NCI-H446 (cell line): ENCODE measurements at places on chromosomes 4 and X.

DNA sequence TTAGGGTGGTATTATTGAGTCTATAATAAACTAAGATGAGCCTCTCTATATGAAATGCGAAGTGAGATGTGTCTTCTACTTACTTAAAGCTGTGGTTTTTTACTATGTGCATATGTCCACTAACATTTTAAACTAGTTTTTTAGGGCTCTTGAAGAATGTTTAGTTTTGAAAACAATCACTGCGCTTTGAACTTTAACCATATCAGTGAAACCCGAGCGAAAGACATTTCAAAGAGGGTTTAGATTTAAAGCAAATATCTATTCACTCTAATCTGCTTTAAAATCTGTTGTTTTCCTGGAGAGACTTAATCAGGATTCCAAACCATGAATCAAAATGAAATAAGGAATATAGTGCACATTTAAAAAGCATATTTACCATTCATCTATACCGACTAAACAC, 24.8 kb upstream of the SLC7A11 start:
- DNase-seq, result no peak

GRCh38 chr4:98994474-98995182, 893 bp upstream of the METAP1 start:
- no peak for DNase-seq

- DNase-seq, result no peak
Observed at GRCh38 chrX:9369802-9370291, 95.0 kb upstream of the TBL1X start.

GRCh38 chr4:139776235-139776634, 110.6 kb downstream of the MGST2 start:
- DNase-seq, result no peak

DNA sequence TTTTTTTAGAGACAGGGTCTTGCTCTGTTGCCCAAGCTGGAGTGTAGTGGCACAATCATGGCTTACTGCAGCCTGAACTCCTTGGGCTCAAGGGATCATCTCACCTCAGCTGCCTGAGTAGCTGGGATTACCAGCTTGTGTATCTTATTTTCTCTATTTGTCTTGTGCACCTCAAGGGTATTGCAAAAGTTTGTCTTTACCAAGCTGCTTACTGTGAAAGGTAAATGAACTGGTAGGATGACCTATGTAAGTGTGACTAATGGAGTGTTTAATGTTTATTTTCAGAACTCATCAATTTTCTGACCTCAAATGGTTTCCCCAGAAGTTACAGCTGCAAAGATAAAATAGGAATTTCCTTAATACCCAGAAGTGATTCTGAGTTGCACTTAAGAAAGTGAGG, 5.3 kb upstream of the FGA start:
- no peak for DNase-seq

DNA sequence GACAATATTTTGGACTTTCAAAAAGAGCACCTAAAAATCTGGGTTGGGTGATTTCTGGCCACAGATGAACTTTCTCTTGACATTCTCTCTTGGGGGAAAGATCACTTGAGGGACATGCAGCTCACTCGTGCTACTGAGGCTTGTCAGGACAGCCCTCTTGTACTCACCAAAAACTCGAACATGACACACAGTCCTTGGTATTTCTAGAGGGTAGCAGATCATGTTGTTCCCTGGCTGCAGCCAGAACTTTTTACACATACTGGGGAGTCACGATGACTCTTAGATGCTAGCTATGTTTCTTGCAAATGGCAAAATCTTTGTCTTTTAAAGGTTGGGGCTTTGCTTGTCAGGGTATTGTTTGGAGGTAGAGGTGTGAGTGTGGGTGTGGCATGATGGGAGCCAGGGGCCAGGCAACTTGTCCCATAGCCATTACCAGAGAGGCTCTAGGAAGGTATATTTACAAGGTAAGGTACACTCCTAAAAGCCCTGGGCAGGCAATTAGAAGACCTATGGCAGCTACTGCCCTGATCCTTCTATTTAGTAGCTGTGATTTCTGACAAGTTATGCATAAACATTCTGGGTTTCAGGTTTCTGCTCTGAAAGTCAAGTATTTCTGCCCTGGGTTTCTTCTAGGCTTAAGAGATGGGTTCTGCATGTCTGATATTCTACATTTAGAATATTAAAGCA, 241.7 kb upstream of the TLL1 start:
- no peak for DNase-seq

DNA sequence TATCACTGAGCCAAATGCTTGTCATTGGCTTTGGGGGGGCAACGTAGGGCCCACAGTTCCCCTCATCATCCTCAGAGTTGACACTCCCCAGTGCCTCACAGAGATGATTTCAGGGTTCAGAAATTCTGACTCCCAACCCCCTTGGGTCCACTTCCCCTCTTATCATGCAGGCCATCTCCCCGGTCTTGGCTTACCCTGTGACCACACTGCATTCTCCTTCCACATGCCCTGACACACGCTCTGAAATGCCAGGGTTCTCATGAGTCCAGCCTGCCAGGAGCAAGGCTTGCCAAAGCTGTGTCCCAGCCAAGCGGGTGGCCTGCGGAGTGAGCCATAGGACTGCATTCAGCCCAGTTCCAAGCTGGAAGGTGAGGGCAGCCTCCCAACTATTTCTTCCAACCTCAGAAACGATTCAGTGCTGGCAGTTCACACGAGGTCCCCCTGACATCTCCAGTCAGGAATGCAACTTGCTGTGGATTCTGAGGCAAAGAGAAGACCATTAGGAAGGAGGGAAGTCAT, 101.2 kb downstream of the SMIM20 start:
- DNase-seq, result no peak

- no peak for DNase-seq
Observed at GRCh38 chr4:55706541-55706940, 70.4 kb upstream of the NMU start.

DNA sequence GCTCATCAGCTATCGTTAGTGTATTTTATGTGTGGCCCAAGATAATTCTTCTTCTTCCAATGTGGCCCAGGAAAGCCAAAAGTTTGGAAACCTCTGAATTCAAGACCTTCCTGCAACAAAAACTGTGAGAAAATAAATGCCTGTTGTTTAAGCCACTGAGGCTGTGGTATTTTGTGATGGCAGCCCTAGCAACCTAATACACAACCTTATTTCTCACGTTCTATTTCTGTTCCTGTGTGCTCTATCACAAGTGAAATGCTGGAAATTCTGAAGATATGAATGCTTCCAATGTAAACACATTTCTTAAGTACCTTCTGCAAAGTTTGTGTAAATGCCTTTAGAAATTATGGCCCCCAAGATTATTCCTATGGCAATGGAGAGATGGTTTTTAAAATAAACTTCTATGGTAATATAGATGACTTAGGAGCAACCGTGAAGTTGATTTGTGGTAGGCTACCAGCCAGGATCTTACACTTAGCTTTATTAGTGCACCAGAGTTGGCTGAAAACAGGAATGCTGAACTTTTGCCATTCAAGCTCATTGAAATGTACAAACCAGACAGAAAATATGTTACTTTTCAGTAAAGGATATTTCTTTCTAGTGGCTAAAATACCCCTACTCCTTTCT, 148.0 kb downstream of the USP46 start:
- no peak for DNase-seq

DNA sequence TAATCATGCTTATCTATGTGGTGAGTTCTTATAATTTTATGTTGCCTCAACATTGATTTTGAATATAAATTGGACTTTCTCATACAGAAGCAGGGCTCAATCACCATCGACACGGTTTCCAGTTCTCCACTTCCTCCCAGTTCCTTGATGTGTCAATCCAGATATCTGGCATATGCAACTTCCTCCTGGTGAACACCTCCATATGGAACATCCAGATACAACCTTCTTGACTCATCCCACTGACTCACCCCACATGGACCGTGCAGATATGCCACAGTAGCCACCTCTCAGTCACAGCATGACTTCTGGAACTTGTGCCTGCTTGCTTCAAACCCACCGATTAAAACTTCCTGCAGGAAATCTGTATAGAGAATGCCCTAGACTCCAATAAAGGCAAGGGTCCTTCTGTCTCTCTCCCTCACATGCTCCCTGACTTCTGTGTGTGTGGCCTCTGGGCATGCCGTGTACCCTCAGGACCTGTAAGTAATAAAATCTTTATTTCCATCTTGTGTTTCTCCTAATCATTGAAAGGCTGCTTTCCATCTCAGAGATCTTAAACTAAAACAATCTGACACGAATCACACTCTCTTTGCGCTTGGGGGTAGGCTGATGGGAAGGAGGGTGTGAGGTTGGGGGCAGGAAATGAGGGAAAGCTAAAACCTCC, 67.0 kb downstream of the HTRA3 start:
- no peak for DNase-seq

GRCh38 chr4:88043586-88044340, 36.3 kb downstream of the PKD2 start:
- DNase-seq, result no peak

DNA sequence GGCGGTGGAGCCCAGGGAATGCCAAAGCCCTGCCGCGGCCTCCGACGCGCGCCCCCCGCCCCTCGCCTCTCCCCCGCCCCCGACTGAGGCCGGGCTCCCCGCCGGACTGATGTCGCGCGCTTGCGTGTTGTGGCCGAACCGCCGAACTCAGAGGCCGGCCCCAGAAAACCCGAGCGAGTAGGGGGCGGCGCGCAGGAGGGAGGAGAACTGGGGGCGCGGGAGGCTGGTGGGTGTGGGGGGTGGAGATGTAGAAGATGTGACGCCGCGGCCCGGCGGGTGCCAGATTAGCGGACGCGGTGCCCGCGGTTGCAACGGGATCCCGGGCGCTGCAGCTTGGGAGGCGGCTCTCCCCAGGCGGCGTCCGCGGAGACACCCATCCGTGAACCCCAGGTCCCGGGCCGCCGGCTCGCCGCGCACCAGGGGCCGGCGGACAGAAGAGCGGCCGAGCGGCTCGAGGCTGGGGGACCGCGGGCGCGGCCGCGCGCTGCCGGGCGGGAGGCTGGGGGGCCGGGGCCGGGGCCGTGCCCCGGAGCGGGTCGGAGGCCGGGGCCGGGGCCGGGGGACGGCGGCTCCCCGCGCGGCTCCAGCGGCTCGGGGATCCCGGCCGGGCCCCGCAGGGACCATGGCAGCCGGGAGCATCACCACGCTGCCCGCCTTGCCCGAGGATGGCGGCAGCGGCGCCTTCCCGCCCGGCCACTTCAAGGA, at the start of gene FGF2:
FGF2 (plus strand) TSS at position 279 of the 705 bp plus-strand sequence; CDS start at position 623, 344 bp downstream.
- peak; percentile 38 for DNase-seq

GRCh38 chr4:144740316-144740715, 94.4 kb downstream of the HHIP start:
- no peak for DNase-seq

DNA sequence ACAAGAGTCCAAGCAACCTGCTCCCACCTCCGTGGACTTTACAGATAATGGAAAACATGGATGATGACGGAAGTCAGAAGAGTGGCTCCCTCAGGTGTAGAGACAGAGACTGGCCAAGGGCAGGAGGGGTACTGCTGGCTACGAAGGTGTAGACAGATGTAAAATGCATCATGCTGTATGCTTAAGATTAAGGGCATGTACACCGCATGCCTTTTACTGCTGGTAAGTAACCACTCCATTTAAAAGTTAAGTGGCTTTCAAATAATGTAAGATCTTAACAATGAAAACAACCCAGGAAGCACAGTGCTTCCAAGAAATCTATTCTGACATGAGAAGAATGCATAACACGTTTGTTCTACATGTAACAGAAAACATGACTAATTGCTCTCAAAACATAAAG, 76.9 kb upstream of the FAM9B start:
- no peak for DNase-seq

GRCh38 chrX:82208975-82209374, 1007.1 kb downstream of the SH3BGRL start:
- DNase-seq, result no peak

- no peak for DNase-seq
Observed at GRCh38 chr4:174248407-174248806, 35.1 kb downstream of the FBXO8 start.

DNA sequence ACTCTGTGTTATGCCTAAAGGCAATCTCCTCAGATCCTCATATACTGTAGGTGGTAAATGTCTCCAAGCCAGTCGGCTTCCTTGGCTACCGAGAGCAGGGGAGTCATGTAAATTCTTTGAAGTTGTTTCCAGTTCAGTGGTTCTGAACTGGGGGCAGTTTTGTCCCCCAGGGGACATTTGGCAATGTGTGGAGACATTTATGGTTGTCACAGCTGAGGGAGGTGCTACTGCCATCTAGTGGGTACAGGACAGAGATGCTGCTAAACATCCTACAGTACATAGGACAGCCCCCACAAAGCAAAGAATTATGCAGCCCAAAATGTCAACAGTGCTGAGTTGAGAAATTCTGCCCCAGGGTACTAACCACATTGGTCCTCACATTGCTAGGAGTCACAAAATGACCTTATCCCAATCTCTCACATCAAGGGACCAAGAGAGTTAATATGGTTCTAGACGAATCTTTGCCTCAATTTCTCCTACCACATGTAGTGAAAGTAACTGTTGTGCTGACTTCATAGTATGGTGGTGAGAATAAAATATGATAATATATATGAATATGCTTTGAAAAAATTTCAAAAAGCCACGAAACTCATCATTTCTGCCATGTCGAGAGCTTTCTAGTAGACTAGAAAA, 104.4 kb upstream of the ARHGAP24 start:
- DNase-seq, result no peak

DNA sequence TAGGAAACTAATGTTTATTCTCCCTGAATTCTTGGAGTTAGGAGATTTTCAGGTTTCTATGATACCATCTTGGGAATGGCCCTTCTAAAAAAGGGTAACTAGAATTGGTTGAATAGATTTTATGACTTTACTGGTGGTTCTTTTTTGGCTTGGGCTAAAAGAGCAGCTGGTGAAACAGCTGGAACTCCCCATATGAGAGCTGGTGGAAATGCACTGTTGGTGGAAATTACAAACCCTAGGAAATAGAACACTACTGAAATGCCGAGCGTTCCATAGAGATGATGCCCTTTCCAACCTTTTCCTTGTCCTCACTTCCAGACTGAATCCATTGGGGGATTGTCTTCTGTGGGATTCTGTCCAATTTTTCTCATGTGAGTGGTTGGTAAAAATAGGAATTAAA, 139.5 kb downstream of the STIM2 start:
- peak; percentile 12 for DNase-seq

DNA sequence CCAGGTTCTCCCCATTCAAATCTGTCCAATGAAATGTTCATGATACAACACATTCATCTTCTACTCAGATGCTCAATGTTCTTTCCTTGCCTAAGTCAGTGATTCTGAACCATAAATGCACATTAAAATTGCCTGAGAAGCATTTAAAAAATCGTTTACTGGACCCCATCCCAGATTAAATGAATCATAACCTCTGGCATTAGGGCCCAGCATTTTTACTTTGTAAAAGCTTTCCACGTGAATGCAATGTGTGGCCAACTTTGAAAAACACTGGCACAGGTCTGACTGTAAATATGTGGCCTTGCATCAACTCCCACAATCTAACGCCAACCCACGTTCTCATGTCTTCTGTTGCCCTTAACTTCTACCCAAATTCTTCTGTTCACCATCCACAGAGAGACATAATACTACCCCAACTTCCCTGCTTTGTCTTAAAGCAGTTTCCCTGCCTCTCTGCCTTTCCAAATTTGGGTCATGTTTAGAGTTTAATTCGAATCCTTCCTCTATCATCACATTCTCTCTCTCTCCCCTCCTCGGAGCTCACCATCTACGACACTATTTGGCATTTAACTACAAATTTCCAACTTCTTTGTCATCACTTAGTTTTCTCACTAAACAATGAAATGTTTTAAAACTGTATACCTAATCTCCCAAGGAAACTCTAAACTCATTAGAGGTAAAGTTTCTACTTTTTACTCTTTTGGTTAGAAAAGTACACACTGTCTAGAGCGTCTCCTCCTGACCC, 78.7 kb downstream of the PRKG2 start:
- peak; percentile 44 for DNase-seq

- DNase-seq, result no peak
Observed at GRCh38 chr4:184409911-184410692, 64.2 kb downstream of the IRF2 start.
